Fibroblast of skin of right biceps (primary cell): ENCODE measurements at places on chromosomes 3 and 15.

DNA sequence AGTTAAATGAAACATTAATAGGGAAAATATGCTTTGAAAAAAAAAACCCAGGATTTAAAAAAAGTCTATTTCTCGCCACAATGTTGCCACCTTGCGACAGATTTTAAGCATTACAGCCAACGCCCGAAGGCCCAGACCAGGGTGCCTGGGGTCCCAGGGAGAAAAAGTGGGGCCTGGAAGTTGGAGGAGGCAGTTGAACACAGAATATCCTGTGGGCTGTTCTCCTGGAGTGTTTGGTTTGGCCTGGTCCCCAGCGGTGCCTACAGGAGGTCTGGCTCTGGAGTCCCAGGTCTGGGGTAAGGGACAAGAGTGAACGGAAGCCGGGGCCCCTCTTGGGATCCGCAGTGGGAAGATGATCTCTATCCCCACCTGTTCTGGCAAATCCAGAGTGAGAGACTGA lies 3.4 kb downstream of the RNU6-1 start:
- peak; percentile 32 for DNase-seq

DNA sequence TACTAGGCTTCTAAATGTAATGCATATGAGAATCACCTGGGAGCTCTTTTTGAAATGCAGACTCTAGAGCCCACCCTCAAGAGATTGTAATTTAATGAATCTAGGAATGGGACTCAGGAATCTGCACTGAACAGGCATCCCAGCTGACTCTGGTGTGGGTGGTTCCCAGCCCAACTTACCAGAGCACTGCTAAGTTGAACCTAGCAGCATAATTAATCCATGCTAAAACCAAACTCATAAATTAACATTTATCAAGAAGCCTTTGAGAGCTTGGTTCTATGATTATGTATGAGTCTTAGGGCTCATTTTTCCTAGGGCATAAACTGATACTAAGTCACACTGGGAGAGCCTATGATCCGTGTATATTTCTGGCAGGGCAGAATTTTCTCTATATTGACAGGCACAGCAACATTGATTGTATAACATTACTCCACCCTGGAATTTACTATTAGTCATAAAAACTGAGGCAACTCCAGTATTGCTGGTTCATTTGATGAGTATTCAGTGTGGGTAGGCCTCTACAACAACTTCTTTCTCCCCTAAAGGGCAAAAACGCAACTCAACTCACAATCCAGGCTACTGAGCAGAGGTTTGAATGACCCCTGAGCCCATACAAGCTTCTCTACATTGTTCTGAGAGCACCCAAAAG lies 10.7 kb upstream of the CSTA start:
- no peak for DNase-seq

GRCh38 chr3:161096771-161097367 lies 8.3 kb downstream of the B3GALNT1 start:
- DNase-seq: no peak

DNA sequence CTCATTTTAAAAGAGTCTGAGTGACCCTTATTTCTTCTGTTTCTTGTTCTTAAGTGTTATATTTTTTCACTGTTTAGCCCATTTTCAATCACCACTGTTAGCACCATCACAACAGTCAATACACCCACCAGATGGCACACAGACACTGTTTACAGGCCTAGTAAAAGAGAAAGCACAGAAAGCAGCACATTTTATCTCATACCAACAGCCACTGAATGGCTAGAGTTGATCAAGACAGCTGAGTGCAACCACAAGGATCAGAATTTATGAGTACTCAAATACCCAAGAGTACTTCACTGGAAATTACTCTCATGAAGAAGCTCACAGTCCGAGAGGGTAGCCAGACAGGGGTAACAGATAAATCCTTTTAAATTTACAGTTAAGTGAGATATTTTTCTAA lies 127.0 kb downstream of the TFDP2 start:
- no peak for DNase-seq

- DNase-seq: no peak
Observed at GRCh38 chr3:62809369-62809768, 65.8 kb downstream of the CADPS start.

DNA sequence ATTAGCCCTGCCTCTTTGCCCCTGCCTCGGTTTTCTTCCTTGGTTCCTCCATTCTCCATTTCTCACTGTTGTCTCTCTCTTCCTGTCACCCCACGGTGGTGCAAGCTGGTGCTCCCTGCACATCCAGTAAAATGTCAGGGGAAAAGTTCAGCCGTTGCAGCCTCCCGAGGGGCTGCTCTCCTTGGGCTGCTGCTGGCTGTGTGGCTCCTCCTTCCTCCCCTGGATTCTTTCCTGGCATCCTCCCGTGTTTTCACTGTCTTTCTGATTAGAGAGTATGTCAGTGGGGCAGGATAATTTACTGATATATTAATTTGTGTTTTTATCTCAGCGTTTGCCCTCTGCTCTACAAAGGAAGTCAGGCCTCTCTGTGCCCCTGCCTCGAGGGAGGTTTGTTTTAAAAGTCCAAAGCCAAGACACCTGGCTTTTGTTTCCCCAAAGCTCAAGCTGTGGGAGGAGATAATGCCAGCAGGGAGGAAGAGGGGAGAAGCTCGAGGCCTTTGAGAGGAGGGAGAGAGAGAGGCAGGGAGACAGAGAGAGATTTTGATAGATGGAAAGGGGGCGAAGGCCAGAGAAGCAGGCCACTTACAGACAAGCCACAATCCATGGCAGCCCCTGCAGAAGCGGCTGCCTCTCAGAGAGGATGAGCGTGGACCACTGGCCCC lies 150.3 kb upstream of the NR2F2 start:
- no peak for DNase-seq

GRCh38 chr3:138356730-138357405 lies 8.5 kb downstream of the MRAS start:
- DNase-seq: no peak

GRCh38 chr3:135157045-135157740 lies 362.1 kb downstream of the EPHB1 start:
- DNase-seq: no peak

DNA sequence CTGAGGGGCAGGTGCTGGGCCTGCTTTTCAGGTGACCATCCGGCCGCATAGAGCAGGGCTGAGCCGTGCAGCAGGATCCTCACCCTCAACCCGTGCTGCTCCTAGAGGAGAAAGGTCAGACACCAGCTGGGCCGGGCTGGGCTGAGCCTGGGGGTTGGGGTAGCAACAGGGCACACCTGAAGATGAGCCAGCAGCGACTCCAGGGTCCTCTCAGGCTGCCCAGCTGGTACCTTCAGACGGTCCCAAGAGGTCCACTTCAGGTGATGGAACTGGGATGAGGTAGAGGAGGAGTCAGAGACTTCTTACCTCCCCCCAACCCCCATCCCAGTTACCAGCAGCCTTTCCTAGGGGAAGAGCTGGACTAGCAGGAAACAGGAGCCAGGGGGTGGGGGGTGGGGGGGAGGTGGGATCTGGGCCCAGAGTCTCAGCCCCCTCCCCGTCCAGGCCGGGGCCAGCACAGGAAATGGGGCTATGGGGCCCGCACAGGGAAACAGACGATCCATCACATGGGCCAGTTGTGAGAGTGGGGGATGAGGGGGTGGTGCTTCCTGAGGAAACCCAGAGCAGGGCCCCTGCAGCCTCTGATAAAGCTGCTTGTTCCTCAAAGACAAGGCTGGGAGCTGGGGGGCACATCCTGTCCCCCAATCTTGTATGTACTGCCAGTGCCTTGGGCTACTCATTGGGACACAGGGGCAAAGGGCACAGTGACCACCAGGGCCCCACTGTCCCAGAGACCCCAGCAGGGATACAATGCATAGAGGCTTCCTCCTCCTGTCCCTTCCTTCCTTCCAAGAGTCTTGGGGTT lies 3.0 kb downstream of the INKA1 start:
- peak; percentile 86 for DNase-seq

DNA sequence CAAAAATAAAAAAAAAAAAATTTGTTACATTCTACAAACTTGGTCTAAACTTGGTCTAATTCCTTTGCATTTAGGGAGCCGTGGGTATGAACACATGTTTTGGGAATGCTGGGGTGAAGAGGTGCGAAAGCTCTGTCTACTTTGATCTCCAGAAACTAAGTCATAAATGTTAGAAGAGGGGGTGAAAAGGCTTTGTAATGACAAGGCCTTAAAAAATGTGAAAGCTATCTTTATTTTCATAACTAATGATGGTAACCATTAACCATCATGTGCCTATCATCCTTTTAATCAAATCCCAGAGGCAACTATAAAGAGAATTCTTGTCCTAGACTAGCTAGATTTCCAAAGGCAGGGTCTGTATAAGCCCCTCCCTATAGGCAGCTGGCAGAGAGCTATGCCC lies 60.9 kb downstream of the PRICKLE2 start:
- DNase-seq: peak; percentile 58

DNA sequence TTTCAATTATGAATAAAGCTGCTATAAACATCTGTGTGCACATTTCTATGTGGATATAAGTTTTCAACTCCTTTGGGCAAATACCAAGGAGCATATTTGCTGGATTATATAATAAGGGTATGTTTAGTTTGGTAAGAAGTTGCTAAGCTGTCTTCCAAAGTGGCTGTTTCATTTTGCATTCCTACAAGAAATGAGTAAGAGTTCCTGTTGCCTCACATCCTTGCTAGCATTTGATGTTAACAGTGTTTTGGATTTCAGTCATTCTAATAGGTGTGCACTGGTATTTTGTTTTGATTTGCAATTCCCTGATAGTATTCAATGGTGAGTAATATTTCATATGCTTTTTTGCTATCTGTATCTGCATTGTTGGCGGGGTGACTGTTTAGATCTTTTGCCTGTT lies 120.7 kb upstream of the MDFIC2 start:
- DNase-seq: peak; percentile 33

DNA sequence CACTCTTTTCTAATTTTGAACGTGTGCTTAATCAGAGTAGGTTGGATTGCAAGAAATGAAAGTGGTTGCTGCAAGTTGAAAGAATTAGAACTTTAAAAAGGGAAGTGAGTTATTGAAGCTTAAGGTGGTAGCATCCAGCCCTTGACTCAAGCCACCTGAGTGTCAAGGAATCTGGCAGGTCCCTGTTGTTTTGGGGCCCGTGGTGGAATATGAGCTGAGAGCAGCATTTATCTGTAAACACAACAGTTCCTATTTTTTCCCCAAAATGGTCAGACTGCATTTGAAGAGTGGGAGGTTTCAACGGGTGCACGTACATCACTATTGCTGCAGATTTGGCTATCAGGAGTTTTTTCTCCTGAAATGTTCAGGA lies 1.7 kb downstream of the ITPR1 start:
- no peak for DNase-seq

DNA sequence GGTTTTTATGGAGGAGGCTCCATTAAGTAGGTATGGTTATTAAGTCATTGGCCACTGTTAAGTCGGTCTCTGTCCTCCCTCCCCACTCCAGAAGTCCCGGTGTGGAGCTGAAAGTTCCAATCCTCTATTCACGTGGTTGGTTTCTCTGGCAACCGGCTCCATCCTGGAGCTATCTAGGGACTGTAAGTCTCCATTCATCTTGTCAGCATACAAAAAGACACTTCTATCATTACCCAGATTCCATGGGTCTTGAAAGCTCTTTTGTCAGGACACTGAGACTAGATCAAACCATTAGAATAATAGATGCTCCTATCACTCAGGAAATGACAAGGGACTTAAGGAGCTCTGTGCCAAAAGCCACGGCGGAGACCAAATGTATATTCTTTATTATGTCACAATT lies 110.3 kb downstream of the PIK3CB start:
- DNase-seq: no peak

- no peak for DNase-seq
Observed at GRCh38 chr3:195613468-195614069, 29.8 kb upstream of the APOD start.

DNA sequence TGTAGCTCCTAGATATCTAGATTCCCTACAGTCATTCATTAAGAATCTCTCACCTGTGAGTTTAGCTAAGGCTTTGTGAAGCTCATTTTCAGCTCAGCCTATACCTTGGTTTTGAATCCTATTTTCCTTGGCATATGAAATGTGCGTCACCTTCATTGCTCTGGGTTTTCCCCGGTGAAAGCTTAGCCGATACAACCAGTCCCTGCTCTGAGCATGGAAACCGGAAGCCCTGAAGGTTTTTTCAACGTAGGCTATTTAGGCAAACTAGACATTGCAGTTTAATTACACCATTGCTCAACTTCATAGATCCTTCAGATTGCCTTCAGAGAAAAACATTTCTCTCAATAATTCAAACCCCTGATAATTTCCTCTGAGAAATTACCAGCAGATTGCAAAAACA lies 206.8 kb upstream of the TPRG1 start:
- no peak for DNase-seq

DNA sequence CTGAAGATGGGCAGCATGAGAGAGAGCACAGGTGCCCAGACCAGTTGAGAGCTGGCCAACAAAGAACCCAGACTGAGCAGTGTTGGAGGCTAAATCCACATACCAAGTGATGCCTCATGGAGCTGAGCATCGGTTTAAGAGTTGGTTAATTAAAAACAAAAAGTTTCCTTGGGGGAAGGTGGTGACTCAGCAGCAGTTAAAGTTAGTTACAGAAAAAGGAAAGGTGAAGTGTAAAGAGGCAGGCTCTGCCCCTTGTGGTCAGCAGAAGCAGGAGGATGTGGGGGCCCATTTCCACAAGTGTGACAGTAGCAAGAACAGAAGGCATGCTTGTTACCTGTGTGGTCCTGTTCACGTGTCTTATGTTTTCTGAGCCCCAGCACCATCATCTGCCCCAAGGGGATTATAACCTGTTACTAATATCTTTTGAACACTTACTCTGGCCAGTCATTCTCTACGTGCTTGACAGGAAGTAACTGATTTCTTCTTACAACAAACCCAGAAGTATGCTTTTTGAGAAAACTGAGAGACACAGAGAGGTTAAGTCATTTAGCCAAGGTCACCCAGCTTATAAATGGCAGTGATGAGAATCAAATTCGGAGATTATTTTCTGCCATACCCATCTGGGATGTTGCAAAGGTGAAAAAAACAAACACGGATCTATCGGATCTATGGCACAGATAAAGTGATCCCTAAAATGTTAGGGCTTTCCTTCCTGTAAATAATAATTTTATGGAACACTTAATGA lies 91.0 kb downstream of the EPHB1 start:
- DNase-seq: peak; percentile 69

DNA sequence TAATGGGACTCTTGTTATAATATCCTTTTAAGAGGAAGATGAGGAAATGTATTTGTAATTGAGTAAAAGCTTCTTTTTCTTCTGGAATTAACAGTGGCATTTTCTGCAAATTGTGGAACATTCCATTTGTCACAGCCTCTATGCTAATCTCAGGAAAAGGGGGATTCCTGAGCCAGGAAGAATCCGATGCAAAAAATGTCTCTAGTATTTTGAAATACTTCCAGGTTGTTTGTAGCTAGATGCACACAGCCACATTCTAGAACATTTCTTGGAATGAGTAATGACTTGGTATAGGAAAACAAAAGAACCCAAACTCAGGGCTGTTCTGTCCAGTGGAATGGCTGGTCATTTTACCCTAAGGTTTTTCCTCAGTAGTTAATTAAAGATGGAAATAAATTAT lies 98.5 kb upstream of the SLC2A2 start:
- peak; percentile 59 for DNase-seq

- no peak for DNase-seq
Observed at GRCh38 chr3:128400671-128401070, 66.0 kb downstream of the DNAJB8 start.

DNA sequence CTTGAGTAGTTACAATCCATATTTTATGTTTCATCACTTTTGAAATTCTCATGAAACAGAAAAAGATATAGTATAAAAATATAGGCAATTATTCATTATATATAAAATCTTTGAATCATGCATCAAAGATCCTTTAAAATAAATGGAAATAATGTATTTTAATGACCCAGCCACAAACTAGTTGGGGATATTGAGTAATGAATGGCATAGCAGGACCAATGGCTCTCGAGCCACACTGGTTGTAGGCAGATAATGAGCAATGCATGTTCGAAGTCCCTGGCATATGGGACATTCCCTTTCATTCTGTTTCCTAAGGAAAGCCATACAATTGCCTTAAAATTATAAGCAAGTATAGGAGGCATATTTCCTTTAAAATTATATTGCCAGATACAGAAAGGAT lies 107.4 kb upstream of the IL12A start:
- DNase-seq: no peak
